ENCODE measurements at places on chromosomes 1 and 21.
A peak's percentile ranks its signal among the peaks of the same experiment; 100 is the strongest.

DNA sequence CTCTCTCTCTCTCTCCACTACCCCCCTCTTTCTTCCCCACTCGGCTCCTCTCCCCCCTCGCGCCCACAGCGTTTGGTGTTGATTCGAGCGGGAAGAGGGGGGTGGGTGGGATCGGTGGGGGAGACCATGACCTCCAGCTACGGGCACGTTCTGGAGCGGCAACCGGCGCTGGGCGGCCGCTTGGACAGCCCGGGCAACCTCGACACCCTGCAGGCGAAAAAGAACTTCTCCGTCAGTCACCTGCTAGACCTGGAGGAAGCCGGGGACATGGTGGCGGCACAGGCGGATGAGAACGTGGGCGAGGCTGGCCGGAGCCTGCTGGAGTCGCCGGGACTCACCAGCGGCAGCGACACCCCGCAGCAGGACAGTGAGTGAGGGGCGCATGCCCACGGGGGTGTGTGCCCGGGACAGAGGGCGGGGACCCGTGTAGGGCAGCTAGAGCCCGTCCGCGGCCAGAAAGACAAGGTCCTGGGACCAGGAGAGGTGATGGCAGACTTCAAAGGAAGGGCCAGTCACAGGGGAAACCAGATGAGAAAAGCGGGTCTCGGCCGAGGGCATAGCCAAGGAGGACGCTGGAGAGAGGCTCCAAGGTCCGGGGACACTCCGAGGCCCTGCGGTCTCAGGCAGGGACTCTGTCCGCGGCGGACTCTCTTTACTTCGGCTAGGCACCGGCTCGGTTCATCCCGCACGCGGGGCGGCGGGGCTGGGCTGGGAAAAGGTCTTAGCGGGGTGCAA is at the start of gene PRRX1:
Gene PRRX1 (plus strand): TSS at position 39 of the 735 bp plus-strand sequence. CDS start 88 bp downstream, at position 127.
- no peak for DNase-seq

GRCh38 chr1:209767096-209767495 is 11.2 kb downstream of the TRAF3IP3 start:
- no peak for DNase-seq

- no peak for DNase-seq
These were observed 1.6 kb downstream of the ADAMTS5 start for GRCh38 chr21:26965040-26965906.

- no peak for DNase-seq
These were observed 77.0 kb upstream of the MARK1 start for GRCh38 chr1:220450927-220451326.

DNA sequence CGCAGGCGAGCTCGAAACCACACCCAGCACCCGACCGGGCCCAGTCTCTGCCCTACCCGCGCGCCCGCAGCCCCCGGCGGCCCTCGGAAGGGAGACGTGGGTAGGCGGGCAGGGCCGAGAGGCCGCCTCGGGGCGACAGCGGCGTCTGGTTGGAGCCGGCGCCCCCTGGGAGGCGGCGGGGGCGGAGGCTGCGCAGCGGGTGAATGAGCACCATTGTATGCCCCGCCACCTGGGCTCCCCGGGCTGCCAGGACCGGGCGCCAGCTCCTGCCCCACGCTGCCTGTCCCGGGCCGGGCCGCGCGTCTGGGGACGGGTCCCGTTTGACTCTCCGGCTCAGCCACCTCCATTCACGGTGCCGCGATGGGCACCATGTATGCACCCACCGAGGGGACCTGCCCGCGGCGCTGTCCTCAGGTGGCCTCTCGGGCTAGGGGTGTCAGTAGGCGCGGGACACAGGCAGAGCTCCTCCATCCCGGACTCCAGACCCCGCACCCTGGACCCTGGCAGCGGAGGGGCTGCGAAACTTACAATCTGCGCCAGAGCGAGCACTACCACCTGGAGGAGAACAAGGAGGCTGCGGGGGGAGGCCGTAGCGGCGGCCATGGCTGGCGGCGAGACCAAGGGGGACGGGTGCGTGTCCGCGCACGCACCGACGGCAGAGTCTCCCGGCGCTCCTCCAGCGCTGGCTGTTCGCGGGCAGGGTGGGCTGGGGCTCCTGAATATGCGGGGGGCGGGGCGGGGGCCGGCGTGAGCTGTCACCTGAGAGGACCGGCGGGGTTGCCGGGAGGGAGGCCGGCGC is at the start of gene COL9A2:
Gene COL9A2 (minus strand): TSS at position 692 of the 799 bp plus-strand sequence. CDS start 89 bp downstream, at position 603.
- DNase-seq = peak; percentile 41

DNA sequence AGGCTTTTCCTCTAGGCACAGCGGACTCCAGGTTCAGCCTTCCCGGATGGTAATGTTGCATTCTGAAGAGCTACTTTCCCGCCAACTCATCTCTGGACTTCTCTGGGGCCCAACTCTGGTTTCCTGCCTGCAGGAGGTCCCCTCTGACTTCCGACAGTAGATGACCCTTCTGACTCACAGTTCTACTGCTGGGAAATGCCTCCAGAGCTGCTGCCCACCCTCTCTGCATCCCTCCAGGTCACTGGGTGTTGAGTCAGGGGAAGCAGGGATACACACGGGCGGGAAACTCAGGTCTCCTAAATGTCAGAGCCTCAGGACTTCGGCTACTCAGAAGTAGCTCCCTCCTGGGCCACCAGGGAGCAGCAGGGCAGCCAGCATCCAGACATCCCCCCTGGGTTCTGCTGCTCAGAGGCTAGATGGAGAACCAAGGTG is 2.1 kb upstream of the KIF21B start:
- DNase-seq = no peak

DNA sequence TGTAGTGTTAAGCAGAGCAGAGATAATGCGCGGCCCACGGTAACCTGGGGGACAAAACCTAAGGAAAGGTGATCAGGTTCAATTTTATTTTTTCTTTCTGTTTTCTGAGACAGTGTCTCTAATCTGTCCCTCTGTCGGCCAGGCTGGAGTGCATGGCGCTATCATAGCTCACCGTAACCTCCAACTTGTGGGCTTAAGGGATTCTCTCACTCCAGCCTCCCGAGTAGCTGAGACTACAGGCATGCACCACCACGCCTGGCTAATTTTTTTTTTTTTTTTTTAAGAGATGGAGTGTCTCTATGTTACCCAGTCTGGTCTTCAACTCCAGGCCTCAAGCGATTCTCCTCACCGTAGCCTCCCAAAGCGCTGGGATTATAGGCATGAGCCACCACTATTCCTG is 724 bp upstream of the ANKRD35 start:
- no peak for DNase-seq

GRCh38 chr1:204132718-204133117 is 19.1 kb downstream of the ETNK2 start:
- DNase-seq = no peak

GRCh38 chr1:51296383-51297357 is 33.7 kb downstream of the TTC39A start:
- peak; percentile 11 for DNase-seq

DNA sequence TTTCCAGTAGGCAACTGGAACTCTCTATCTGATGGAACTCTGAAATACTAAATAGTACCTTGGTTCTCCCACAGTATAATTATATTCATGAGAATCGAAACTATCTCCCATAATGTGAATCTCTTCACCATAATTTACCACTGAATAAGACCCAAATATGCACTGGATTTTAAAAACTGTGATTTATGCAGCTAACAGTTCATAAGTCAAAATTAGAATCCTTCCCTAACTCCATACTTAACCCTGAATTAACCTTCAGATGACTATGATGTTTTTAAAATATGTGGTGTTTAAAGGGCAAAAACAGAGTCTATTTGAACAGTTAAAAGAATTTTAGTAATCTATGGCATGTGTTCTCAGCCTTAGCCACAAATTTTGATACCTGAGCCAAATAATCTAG is 22.9 kb upstream of the SLC44A3 start:
- no peak for DNase-seq

DNA sequence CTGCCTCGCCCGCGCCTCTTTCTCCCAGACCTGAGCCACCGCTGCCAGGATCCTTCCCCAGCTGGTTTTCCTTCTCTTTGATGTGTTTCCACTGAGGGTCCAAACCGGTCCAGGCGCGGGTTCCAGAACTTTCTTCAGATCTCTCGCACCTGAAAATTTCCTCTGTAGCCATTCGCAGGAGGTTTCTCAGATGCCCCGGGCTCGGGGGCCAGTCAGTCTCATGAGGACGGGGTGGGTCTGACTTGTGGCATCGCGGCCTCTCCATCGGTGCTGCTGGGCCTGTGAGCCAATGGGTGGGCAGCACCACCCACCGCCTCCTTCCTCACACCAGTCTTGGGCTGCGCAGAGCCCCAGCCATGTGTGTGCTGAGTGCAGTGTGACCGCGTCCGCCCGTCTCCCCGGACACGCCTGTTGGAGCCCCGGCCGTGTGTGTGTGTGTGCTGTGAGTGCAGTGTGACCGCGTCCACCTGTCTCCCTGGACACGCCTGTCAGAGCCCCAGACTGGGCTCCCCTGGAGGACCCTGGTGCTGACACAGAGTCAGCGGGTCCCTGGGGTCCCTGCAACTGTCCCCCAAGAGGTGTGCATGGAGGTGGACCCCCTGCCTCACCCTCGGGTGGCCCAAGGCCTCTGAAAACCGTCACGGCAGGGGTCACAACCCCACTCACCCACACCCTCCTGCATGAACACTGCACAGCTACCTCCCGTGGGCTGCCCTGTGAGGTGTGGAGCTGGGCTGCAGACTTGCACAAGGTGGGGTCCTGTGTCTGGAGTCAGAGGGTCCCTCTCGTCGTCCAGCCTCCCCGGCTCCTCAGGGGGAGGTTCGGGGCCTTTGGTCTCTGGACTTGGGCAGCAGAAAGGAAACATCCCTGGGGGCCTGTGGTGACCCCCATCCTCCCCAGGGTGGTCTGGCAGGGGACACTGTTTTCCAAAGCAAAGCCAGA is 20.2 kb downstream of the COL18A1 start:
- DNase-seq = no peak

- DNase-seq = peak; percentile 68
These were observed at the start of gene GPR157 for GRCh38 chr1:9128520-9129265. GPR157 (minus strand) TSS chr1:9129102; CDS start chr1:9129027, 75 bp downstream.

Measured in stimulated activated CD8-positive, alpha-beta memory T cell treated with anti-CD3 and anti-CD28 coated beads, Interleukin-7, amount 100 ng/mL, for 1 hour (primary cell).